Caudate nucleus (tissue), 63 donors: ENCODE measurements at places on chromosomes 16 and 17.

GRCh38 chr17:30555942-30556341, 78.7 kb downstream of the GOSR1 start:
- DNase-seq: no peak

DNA sequence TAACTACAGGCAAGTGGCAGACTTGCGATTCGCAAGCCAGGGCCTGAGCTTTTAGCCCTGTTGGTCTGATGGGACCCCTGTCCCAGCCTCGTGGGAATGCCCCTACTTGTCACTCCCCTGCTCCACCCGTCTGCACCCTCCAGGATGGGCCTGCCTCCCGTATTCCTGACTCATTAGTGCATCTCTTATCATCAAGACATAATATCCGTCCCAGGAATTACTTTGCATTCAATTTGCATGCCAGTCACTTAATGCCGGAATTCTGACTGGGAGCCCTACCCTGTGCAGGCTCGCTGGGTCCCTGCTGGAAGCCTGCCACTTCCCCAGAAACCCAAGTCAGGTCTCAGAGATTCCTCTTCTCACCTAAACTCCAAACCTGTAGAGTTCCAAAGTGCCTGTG, 3.3 kb downstream of the PRSS53 start:
- no peak for DNase-seq

GRCh38 chr17:75109046-75109406, 743 bp upstream of the ARMC7 start:
- no peak for DNase-seq

DNA sequence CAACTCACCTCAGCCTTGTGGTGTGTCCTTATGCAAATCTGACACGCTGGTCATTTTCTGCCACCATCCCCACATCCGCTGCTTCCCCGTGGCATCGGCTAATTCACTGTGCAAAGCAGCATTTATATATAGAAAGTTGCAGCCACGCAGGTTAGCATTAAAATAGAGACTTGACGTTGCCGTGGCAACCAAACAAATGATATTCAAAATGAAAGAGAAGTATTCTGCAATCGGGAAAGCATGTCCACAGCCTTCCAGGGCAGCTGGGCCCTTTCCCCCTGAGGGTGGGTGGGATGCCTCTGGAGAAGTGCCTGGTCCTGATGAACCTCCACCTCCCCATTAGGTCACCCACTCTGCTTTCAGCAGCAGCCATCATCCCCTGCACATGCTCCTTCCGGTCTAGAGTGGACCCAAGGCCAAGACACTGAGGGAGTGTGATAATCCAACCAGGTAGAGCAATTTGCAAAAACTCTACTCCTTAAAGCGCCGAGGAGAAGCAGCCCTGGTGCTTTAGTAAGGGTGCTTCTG, 138.7 kb downstream of the GAS7 start:
- peak; percentile 55 for DNase-seq

- DNase-seq: no peak
Observed at GRCh38 chr16:1367486-1368174, 15.9 kb downstream of the GNPTG start.

- DNase-seq: peak; percentile 46
Observed at GRCh38 chr17:15261258-15261801, 3.8 kb downstream of the PMP22 start.

GRCh38 chr17:81551458-81552243, 502 bp downstream of the FAAP100 start:
- DNase-seq: no peak

DNA sequence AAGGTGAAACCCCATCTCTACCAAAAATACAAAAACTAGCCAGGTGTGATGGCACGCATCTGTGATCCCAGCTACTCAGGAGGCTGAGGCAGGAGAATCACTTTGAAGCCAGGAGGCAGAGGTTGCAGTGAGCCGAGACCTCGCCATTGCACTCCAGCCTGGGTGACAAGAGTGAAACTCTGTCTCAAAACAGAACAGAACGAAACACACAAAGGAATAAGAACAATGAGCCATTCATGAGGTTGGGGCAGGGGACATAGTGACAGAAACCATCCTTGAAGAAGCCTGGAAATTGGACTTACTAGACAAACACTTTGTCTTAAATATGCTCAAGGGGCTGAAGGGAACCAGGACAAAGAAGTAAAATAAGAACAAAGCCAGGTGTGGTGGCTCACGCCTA, 39.4 kb downstream of the WDR45B start:
- no peak for DNase-seq

DNA sequence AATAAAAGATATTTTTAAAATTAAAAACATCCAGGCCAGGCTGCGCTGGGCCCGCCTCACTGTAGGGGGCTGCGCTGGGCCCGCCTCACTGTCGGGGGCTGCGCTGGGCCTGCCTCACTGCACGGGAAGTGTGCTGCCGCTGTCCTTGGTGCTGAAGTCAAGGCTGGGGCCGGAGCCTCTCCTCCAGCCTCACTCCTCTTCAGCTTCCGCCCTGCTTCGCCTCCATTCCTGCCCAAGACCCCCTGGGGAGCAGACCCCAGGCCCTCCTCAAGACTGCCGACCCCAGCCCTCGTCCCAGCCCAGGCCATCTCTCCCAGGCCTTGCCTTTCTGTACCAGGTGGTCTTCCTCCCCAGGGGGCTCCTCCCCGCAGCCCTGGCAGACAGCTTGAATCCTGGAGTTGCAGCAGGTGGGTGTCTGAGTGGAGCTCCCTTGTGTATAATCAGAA, 26.2 kb downstream of the ENDOV start:
- DNase-seq: no peak

DNA sequence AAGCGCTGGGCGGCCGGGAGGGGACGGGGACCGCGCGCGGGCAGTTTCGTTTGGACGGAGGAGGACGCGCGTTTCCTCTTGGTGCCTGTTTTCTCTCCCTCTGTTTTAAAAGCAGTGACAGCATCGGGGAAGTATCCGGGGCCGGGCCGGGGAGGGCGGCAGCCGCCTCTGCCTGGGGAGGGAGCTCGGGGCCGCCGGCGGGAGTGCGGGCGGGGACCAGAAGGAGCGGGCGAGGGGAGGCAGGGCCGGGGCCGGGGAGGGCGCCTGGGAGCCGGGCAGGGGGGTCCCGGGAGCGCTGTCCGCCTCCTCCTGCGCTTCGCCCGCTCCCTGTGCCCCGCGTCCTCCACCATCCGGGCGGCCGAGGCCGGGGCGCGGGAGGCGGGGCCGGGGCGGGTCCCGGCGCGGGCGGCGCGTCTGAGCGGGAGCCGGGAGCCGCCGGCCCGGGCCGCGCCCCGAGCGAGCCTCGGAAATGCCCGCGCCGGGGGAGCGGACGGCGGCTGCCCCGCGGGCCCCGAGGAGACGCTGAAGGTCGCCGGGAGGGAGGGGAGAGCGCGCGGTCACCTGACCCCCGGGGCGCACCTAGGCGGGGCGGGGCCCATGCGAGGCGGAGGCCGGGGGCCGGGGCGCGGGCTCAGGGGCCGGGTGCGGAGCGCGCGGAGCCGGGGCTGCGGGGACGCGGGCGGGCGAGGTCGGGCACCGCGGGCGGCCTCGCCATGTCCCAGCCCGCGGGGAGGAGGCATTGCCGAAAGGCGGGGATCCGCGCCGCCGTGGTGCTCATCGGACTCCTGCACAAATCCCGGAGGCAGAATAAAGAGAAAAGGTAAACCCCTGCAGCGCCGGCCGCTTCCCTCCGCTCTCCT, 57.3 kb downstream of the RAP1GAP2 start:
- no peak for DNase-seq

- no peak for DNase-seq
Observed at GRCh38 chr16:24046442-24046841, 209.7 kb upstream of the CACNG3 start.

DNA sequence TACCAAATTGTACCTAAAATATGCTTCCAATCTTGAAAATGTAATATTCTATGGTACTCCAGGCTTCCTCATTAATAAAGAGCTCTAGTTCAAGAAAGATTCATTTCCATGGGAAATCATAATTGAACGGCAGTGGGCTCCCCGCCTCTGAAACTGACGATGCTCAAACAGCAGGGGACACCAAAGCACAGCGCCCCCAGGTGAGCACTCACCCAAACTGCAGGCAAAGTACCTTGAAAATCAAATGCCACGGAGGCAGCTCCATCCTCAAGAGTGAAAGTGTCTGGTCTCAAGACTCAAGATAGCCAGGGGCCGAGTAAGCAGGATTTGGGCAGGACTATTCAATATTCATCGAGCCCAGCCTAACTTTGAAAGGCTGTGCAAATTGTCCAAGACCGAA, 217.4 kb upstream of the TNRC6C start:
- DNase-seq: no peak

- DNase-seq: no peak
Observed at GRCh38 chr16:83579436-83579835, 228.3 kb upstream of the HSBP1 start.

DNA sequence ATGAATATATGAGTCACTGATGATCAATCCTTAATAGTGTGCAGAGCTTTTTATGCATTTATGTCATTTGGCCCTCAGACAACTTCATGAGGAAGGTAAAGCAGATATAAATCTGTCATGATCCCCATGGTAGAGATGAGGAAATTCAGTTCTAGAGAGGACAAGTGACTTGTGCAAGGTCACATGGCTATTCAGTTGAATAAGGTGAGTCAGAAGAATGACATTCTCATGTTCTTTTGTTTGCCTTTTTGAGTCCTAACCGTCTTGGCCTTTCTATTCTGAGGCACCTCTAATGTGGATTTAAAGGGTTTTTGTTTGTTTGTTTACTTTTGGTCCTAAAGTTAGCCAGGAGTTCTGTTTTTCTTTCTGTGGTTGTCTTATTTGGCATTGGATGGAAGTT, 116.2 kb upstream of the ELAC2 start:
- no peak for DNase-seq

DNA sequence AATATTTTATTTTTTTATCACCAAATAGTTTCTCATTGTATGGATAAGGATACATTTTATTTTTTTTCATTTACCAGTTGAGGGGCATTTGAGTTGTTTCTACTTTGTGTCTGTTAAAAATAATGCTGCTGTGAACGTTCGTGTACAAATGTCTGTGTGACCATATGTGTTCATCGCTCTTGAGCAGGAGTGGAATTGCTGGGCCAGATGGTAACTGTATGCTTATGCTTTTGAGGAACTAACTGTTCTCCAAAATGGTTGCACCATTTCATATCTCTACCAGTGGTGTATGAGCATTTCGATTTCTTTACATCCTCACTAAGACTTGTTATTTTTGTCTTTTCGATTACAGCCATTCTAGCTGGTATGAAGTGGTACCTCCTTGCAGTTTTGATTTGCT, 212.5 kb upstream of the N4BP1 start:
- DNase-seq: no peak

- no peak for DNase-seq
Observed at GRCh38 chr16:17408296-17408695, 62.5 kb downstream of the XYLT1 start.

DNA sequence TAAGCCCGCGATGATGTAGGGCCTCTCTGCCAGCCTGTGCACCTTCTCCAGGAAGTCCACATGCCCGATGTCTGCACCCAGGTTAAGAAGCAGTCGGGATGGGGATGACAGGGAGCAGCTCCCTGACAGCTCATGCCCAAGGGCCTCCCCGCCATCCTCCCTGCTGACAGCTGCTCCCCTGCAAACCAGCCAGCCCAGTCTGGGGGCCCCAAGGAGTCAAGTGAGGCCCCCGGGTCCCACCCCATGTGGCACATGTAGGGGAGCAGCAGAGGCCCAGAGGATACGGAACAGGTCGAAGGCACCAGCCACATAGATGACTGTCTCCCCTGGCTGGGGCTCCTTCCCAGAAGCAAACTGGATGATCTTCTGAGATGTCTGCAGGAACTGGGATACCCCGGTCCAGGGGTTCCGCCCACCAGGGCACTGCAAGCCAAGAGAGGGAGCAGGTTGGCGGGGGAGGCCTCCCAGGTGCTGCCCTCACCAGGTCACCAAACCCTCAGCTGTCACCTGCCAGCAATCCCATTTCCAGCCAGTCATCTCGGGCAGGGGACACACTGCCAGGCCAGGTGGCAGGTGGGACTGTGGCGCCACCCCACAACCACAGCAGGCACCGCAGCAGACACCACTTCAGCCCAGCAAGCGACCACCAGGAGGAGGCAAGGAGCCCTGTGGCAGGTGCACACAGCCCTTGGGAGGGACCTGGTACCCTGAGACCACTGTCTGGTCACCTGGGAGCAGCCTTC, 4.6 kb downstream of the PCYT2 start:
- no peak for DNase-seq

DNA sequence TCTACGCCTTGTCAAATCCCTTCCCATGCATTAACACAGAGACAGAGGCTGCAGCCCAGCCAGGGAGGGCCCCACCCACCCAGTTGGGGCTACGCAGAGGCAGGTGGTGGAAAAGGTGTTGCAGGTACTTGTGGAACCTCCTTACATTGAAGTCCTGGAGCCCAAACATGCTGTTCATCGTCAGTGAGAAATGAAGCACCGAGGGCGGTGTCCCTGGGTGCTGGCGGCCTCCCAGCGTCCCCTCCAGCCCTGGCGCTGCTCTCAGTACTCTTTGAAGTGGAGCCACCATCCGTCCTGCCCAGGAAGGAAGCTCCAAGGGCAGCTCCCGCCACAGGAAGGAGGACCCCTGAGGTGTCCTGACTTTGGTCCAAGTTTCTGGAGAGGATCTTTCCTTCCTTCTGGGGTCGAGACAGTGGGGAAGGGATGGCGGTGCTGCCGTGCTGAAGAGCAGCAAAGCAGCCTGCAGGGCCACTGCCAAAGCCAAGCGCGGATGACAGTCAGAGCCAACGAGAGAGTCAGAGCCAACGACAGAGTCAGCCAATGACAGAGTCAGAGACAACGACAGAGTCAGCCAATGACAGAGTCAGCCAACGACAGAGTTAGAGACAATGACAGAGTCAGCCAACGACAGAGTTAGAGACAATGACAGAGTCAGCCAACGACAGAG, 23.4 kb downstream of the LMF1 start:
- DNase-seq: no peak

- DNase-seq: no peak
Observed at GRCh38 chr17:5127910-5128309, 12.1 kb downstream of the USP6 start.

DNA sequence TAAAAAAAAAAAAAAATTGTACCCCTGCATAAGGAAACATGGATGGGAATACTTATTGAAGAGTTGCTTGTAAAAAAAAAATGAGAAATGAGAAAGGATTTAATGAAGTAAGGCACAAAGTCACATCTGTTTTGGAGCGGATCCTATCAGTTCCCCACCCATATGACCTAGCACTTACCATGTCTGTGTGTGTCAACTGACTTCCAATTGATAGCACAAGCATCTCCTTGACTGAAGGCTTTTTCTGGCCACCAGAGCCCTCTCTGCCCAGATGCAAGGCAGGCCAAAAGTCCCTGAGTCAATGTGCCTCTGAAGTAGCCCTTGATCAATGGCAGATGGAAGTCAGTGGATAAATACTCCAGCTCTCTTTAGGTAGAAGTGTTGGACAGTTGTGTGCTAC, 13.4 kb upstream of the NLK start:
- no peak for DNase-seq

DNA sequence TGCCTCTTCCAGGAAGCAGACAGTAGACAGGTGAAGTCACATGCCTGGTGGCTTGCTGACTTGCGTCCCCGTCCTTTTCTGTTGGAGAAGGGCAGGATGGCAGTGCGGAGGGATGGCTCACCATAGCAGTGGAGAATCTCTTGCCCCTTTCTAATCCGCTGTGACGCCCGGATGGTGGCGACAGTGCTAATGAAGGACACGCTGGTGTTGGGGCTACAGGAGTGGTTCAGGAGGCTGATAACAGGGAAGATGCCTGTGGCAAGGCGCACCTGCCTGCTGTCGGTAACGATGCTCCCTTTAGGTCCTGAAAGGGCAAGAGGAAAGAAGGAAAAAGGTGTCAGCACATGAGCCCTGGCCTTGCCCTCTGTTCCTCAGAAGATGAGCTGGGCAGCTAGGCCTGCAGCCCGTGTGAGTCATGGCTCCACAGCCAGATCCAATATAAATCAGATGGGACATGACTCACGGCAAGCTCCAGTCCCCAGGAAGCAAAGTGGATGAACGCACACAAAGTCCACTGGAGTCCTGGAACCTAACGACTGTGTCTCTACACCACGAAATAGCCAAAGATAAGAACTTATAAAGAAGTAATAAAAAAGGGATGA, 25.5 kb downstream of the SERPINF1 start:
- DNase-seq: no peak
